ENCODE measurements at places on chromosomes 7 and 10. TPM values are rescaled to one million over a fixed set of nuclear protein-coding genes. Genes with fewer than 3 reads are reported as not detected.

DNA sequence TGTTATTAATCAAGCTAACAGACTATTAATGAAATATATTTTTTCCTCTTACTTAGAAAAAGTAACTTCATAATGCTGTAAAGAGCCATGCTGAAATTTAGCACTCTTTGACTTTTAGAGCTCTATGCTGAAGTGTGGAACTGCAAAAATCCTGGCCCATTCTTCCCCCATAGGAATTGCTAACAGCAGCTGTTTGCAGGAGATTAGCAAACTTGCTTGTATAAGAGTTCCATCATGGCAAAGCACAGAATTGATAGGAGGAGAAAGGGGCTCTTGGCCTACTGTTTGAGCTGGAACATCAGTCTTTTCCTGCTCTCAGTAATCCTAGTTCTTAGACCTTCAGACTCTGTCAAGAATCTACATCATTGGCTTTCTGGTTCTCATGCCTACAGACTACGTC is 18.3 kb upstream of the GNAT3 start:
- DNase-seq, result peak; percentile 92

DNA sequence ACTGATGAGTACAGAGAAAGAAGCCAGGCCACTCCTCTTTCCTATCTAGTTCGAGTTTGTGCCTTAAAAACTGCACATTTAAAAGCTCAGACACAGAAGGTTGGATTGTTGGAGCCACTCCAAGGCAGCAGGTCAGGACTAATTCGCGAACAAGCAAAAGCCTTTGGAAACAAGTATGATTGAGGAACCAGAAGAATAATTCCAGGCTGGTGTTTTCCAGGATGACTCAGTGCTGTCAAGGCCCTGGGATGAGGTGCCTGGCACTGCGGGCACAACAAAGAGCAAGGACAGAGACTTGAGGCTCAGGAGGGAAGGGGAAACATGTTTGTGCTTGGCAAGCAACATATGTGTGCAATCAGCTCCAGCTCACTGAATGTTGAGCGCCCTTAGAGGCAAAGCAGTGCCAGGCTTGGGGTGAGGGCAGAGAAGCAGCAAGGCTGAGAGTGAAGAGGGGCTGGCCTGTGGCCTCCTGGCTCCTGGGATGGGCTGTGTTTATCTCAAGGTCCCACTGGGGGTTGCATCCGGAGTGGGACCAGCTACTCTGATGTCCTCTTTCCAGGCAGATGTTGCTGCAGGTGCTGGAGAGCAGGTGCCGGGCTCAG is 44.1 kb downstream of the VSTM4 start:
- peak; percentile 52 for DNase-seq

DNA sequence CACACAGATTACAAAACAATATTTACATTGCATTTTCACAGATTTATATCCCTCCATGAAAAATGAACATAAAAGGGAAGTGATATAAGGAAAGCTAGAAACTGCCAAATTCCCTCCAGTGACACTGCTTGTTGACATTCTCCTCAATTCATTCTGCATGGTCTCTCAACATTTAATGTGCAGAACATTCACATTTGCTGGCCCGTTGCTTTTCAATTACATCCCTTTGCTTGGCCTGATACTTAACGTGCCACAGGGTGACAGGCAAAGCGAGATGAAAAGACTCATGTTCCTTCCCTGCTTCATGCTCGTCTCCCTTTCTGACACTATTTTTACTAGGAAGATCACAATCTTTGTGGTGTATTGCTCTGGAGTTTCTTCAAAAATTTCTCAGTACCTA is 1019.7 kb upstream of the LRRN3 start:
- peak; percentile 17 for DNase-seq

The WEE2 gene
- total RNA-seq, result 0.09 TPM

GRCh38 chr7:137283153-137283552 is 60.4 kb downstream of the PTN start:
- DNase-seq, result no peak

DNA sequence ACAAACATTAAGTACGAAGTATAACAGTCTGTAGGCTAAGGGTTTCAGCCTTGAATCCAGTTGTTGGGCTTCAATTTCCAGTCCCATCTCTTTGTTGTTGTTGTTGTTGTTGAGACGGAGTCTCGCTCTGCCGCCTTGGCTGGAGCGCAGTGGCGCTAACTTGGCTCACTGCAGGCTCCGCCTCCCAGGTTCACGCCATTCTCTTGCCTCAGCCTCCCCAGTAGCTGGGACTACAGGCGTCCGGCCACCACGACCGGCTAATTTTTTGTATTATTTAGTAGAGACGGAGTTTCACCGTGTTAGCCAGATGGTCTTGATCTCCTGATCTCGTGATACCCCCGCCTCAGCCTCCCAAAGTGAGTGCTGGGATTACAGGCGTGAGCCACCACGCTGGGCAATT is 464.9 kb downstream of the ANKRD7 start:
- no peak for DNase-seq

DNA sequence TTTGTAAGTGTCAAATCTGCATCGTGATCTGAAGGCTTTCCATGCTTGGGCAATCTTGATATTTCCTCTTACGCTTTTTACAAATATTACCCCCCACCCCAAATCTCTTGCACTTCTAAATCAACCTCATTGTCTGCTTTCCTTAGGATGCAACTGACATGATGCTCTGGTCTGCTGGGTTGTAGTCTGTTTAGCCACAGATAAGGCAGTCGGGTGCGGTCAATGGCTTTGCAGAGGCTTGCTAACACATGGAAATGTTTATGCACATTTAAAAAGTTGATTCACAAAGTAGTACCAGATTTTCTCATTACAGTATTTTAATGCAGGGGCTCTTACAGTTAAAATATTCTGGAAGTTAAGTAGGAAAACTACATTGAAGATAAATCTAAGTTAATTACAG is 172.5 kb downstream of the BAMBI start:
- DNase-seq, result peak; percentile 17

DNA sequence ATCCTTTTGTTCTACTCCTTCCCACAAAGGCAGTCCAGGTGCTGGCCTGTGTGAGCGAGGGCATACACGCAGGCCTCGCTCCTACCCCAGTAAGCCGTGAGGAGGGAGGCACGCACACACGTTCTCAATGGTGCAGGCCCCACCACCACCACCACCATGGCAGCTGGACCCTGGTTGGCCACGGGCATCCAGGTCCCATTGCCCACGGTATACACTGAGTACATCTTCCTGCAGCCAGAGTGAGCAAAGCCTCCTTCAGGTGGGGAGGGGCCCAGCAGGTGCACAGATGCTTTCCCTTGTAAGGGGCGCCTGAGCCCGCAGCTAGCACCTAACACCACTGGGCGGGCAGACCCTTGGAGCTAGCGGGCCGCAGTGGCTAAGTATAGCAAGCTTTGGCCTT is 373.3 kb upstream of the MKI67 start:
- DNase-seq, result no peak

DNA sequence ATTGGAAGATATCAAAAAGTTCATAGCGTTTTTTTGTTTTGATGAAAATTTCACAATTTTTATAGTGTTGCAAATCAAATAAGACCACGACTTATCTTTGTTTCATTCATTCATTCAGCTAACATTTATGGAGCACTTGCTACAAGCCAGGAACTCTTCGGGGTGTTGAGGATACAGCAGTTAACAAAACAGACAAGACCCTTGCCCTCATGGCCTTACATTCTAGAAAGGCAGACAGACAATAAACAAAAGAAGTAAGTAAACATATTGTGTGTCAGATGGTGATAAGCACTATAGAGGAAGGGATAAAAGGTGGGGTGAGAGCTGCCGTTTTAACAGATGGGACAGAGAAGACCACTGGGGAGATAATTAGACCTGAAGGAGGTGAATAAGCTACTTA is 41.6 kb upstream of the GSAP start:
- no peak for DNase-seq

- no peak for DNase-seq
Observed at GRCh38 chr7:23358152-23358674, 59.1 kb downstream of the MALSU1 start.

DNA sequence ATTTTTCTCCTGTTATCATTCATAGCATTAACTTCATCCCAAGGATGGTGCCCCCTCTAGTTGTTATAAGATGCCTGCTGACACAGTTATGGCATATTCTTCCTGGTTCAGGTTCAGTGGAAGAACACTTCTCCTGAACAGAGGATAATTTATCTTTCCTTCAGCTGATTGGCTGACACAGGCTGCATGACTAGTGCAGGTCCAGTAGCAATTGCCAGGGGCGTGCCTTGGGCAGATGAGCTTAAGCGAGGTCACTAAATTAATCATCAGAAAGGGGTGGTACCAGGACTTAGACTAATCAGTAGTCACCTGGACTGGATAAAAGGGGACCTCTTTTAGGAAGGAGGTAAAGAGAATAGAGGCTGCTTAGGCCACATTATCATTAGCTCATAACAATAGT is 42.3 kb downstream of the BZW2 start:
- no peak for DNase-seq

DNA sequence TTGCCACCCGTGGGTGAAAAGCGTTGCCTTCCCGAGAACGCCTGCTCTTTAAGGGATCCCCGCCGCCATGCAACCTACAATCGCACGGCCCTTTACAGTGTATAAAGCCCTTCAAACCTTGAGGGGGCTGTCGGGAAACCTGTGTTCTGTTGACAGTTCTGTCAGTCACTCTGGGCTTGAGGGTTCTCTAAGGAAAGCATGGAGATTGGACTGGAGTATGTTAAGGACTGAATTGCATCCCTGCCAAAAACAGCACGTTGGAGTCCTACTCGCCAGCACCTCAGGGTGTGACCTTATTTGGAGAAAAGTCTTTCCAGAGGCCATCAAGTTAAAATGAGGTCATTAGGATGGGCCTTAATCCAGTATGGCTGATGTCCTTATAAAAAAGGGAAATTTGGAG is 70.6 kb downstream of the PFKFB3 start:
- peak; percentile 40 for DNase-seq

DNA sequence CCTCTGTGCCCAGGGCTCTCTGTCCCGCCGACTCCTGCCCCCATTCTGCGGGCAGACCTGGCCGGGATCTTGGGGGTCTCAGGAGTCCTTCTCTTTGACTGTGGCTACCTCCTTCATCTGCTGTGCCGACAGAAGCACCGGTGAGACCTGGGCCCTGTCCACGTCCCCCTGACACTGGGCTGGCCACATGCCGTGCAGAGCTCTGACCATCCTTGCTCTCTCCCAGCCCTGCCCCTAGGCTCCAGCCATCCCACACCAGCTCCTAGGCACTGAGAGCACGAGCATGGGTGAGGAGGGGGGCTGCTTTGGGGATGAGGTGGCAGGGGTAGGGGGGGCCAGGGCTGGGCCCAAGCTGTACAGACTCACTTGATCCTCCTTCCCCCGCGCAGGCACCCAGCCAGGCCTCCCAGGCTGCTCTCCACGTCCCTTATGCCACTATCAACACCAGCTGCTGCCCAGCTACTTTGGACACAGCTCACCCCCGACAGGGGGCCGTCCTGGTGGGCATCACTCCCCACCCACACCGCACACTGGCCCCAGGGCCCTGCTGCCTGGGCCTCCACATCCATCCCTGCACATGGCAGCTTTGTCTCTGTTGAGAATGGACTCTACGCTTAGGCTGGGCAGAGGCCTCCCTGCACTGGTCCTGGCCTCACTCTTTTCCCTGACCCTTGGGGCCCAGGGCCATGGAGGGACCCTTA is 4.8 kb upstream of the PILRB start:
- DNase-seq, result no peak

DNA sequence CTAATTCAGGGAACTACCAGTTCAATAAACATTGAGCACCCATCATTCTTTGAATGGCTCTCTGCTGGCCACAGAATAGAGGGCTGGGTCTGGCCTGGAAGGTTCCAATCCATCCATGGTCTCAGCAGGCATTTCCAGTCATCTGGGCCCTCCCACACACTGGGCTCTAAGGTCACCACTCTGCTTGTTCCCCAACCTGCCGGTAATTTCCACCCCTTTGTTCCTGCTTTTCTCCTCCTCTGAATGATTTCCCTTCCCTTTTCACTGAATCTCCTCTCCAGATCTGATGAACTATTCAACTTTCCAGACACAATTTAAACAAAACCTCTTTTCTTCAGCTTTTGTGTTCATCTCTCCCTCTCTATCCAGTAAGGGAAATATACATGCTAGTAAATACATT is 2.6 kb downstream of the BZW2 start:
- no peak for DNase-seq

GRCh38 chr7:44379366-44380188 is 54.2 kb upstream of the CAMK2B start:
- DNase-seq, result no peak

GRCh38 chr10:34716958-34717357 is 98.1 kb downstream of the PARD3 start:
- no peak for DNase-seq

DNA sequence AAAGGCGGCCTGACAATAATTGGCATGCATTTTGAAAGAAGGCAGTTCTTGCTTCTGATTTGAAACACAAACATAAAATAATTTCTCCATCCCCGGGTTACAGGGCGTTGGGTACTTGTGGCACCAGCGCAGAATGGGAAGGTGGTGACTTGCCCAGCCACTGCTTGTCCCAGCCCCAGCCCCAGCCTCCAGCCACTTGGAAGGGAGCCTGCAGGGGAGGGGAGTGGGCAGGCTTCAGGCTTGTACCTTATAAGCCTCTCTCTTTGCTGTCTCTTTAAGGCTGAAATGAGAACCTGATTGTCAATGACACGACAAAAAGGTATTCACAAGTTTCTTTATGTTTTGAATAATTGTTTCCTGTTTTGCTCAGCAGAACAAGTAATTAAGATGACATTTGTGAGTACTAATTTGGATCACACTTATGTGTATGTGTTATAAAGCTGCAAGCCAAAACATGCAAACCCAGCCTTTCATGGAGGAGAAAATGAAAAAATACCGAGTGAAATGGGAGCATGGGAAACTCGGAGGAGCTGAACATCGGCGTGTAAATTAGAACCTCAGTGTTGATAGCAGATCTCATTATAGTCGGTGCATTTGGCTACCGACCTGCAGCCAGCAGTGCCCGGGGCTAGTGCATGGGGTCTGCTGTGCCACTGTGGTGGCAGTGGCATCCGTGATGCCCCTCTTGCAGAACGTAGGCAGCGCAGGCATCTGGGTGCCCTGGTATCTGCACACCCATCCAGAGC is 129.9 kb downstream of the EBF3 start:
- no peak for DNase-seq

The SLC39A12 gene
- total RNA-seq, result 0.04 TPM

The PLAU gene
- total RNA-seq, result 21.4 TPM

- DNase-seq, result no peak
Observed at GRCh38 chr7:30648744-30649540, 33.3 kb downstream of the CRHR2 start.

DNA sequence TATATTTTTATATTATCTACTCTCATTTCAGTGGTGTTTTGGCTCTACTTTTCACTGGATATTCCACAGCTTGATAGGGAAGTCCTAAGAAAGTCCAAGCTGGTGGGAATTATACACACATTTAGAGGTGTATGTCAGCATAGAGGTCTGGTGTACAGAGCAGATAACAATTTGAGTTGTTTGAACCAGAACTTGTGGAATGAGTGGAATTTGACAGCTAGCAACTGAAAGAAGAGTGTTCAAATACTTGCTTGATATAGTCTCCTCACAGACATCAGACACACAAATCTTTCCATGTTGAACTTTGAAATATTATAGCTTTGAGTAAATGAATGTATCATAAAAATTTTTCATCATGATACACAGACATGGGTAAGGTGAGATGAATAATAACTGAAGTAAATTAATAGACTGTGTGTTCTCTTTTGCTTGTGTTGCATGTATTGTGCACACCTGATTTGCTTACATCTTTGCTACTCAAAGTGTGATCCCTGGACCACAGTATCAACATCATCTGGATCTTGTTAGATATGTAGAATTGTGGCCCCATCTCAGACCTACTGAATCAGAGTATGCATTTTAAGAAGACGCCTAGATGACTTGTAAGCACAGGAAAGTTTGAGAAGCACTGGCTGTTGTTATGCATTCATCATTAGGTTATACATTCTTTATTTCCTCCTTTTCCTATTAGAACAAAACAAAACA is 91.5 kb downstream of the ABCA13 start:
- DNase-seq, result no peak
